ENCODE measurements at places on chromosomes 1 and 21.

DNA sequence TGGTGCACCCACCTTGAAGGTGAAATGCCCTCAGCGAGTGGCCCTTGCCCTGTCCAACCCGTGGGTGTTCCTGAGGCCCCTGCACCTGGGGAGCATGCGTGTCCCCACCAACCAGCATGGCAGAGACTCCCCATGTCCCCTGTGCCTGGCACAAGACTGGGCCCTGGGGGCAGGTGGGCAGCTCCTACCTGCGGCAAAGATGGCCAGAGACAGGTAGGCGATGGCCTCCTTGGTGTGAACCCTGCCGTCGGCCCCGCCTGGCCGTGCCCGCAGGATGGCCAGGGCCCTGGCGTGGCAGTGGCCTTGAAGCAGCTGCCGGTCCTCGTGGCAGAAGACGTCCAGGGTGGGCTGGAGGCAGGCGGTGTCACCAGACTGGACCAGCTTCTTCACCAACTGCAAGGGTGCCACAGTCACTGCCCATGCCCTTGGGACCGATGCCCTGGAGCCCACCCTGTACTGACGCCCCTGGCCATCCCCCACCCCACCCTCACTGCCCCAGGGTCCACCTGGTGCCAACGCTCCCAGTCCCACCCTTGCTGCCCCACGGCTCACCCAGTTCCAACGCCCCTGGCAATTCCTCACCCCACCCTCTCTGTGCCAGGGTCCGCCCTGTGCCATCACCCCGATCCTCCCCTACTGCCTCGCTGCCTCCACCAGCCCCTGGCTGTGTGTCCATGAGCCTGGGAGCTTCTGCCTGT is 15.7 kb downstream of the TTC34 start:
- no peak for DNase-seq

DNA sequence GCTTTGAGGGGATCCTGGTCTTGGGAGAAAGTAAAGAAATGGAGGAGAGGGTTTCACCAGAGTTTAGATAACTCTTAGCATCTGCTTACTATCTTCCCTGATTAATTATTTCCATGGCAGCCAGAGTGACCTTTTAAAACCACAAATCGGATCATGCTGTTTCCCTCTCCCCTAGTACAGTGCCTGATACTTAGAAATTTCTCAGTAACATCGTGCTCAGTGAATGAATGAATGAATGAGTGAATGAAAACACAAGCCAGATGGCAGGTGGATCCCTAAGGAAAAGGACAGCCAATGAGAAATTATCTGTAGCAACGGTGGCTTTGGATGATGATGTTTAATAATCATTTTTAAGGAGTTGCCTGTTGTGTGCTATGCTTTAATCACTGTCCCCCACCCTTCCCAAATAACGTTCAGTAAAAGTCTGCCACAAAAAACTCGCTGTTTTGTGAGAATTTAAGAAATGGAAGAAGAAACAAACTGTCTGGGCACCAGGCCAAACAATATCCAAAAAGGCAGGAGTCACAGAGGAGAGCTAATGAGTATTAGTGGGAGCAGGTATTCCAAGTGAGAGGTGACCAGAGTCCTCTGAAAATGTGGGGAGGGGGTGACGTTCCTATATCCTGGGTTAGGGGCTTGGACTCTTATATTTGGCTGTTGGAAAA is 737 bp upstream of the SMAP2 start:
- DNase-seq: no peak

- DNase-seq: no peak
These were observed 27.0 kb downstream of the SLAMF1 start for GRCh38 chr1:160619742-160620277.

DNA sequence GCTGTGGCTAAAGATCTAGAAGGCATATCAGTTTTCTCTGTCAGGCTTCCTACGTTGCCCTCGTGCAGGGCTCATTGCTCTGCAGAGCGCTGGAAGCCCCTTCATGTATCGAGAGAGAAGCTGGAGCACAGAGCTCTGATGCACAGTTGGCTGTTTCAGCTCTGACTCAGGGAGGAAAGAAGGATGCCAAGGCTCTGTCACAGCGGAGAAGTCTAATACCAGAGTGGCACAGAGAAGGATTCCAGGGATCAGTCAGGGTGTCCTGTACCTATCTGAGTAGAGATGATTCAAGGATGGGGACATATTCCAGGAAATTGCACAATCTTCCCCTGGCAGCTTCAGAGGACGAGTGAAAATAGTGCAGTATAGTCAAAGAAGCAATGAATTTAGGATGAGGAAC is 179.2 kb upstream of the FMN2 start:
- DNase-seq: peak; percentile 72

DNA sequence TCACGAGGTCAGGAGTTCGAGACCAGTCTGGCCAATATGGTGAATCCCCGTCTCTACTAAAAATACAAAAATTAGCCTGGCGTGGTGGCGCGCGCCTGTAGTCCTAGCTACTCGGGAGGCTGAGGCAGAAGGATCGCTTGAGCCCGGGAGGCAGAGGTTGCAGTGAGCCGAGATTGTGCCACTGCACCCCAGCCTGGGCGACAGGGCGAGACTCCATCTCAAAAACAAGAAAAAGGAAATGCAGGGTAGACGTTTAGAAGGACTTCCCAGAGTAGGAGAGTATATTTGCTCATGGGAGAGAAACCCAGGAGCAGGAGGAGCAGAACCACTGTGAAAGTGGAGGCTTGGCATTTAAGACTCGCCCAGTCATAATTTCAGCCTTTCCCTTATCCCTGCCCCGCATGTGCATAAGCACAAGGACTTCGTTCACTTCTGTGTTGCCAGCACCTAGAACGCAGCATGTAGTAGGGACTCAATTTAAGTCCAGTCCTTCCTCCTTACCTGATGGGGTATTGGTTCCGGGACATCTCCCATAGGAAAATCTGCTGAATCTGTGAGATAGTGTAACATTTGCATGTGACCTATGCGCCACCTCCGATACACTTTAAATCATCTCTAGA is 5.2 kb upstream of the MEF2D start:
- DNase-seq: no peak

GRCh38 chr1:25427696-25428095 is 3.0 kb upstream of the MACO1 start:
- DNase-seq: no peak

- no peak for DNase-seq
These were observed 78.6 kb upstream of the RGS2 start for GRCh38 chr1:192730198-192730597.

GRCh38 chr1:176178316-176178715 is 28.8 kb downstream of the COP1 start:
- no peak for DNase-seq

- DNase-seq: no peak
These were observed 20.5 kb downstream of the PLA2G4A start for GRCh38 chr1:186849271-186849671.

- DNase-seq: peak; percentile 32
These were observed 96.7 kb upstream of the TRABD2B start for GRCh38 chr1:48093696-48094528.

DNA sequence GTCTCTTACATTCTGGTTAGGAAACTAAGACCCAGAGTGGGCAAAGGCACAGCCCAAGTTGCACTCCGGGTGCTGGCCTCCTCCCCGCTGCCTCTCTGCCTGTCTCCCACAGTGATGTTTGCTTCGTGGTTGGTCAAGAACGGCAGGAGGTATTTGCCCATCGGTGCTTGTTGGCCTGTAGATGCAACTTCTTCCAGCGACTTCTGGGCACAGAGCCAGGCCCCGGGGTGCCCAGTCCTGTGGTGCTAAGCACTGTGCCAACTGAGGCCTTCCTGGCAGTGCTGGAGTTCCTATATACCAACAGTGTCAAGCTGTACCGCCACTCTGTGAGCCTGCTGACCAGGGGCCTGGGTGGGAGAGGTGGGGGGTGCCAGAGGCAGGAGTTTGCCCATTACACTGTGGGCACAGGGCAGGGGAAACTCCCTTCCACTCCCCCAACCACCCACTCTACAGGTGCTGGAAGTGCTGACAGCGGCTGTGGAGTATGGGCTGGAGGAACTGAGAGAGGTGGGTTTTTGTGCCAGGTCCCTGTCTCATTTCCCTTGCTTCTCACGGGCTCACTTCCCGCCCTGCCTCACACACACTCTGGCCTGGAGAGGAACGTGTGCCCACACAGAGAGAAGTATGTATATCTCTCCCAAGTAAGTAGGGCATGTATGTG is 1.9 kb downstream of the BTBD19 start:
- DNase-seq: no peak

- no peak for DNase-seq
These were observed 328.6 kb downstream of the CAMTA1 start for GRCh38 chr1:7113822-7114221.

DNA sequence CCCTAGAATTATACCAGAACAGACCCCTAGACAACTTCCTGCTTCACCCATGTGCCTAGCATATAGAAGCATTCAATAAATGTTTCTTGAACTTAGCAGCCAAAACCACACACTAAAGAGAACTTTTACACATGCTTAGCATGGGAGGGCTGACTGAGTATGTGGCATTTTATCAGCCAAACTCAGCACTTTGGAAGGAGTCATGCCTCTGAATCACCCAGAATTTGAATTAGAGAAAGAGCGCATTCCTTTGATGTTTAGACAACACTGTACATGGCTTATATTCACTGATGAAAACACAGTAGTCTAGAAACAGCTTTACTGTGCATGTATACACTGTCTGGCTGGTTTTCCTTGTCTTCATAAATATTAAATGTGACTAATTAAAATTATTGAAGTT is 26.1 kb downstream of the SPAG17 start:
- DNase-seq: peak; percentile 82

GRCh38 chr1:29179641-29180184 is 2.0 kb downstream of the SRSF4 start:
- no peak for DNase-seq

- no peak for DNase-seq
These were observed 39.6 kb upstream of the PLEKHO1 start for GRCh38 chr1:150110116-150110515.

DNA sequence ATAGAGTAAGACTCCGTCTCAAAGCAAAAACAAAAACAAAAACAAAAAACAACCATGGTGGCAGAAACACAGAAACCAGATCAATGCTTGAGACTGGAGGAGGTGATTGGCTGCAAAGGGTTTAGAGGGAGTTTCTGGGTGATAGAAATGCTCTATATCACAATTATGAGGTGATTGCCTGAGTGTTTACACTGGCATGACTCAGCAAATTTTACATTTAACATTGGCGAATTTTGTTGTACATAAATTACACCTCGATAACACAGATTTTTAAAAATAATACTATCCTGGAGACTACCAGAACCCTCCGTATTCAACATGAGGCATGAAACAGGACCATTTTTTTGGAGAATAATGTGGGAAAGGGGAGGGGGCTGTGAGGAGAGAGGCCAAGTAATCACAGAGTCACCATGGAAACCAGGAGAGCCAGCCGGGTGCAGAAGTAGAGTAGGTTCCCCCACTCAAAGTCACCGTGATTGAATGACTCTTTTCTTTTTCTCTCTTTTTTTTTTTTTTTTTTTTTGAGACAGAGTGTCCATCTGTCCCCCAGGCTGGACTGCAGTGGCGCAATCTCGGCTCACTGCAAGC is 24.3 kb downstream of the HEYL start:
- DNase-seq: no peak

Measured in AG08395 (cell line).